ENCODE measurements at places on chromosomes 4 and X.

DNA sequence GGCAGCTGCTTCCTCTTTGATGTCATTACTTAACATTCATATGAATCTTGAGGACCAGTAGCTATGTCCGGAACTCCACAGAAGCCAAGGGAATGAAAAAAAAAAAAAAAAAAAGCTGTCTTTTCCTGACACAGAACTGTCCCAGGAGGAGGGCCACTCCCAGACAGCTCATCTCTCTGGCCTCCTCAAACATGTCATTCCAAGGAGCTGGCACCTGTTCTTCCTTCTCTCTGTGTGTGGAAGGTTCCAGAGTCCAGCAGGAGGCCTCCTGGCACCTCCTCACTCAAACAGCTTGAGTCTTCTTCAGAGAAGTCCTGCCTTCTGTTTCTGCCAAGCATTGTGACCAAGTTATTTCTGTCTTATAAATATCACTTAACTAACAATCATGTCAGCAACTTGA lies 458.5 kb downstream of the AFF2 start:
- DNase-seq = no peak

- no peak for DNase-seq
These were observed 5.9 kb downstream of the IRAK1 start for GRCh38 chrX:154013614-154014360.

GRCh38 chr4:148239494-148239985 lies 202.7 kb downstream of the NR3C2 start:
- no peak for DNase-seq

DNA sequence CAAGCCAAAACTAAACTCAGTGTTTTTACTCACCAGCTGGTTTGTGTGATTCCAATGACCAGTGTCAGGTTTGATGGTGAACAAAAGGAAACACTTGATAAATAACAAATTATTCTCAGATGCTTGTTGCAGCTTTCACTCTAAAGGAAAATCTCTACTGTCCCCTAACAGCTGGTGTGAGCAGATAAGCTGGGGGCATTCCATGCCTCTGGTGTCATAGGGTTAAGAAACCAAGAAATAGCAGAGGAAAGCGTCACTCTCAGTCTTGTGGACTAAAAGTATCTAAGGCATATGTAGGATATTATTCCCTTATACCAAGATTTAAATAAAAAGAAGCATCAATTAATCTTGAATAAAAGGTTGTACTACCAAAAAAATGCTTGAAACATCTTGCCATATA lies 24.3 kb downstream of the TRPC5 start:
- DNase-seq = peak; percentile 8

- DNase-seq = no peak
These were observed 283.7 kb downstream of the PACRGL start for GRCh38 chr4:20983763-20984575.

DNA sequence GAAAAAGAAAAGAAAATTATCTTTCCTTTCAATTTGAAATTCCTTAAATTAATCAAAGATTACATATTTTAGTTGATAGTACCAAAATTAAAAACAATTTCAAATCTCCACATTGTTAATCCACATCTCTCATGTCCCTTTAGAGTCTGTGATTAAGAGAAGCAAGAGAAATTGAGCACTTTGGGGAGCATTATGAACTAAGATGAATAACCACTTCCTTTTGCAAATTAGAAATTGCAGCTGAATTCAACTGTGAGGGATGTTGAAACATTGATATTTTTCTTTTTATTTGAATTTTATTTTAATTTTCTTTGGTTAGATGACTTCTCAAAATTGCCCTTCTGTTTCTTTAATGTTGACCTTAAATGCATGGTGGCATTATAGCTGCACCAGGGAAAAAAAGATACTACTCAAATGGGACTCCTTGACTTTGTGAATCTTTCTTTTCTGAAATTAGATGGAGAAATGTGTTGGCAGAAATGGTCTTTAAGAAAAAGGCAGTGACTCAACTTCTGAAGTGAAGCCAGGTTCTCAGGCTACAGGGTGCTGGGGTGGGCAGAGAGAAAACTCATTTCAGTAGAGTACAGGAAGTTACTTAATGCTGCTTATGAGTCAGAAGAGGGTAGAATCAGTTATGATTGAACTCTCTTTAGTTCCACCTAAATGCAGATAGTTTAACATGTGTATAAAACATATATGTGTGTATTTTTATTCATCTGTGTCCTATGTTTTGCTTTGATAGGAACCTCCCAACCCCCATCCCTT lies 92.0 kb upstream of the TNIP3 start:
- DNase-seq = peak; percentile 54

GRCh38 chrX:123739474-123739873 lies 6.6 kb upstream of the THOC2 start:
- no peak for DNase-seq

DNA sequence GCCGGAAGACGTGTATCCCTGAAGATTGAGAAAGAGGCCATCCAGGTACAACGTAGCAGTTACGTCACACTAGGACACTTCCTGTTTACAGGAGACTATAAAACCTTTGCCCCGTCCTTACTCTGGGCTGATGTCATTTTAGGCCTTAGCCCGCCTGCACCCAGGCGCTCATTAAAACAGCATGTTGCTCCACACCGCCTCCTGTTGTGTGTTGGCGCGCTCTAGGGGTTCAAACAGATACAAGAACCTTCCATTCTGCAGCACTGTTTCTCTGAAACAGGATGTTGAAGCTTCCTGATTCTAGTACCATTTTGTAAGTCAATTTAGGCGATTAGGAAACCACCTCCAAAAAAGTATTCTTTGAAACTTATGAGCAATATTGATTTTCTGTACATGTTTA lies 722.1 kb downstream of the PCDH7 start:
- no peak for DNase-seq

GRCh38 chr4:74504212-74504611 lies 59.3 kb downstream of the AREG start:
- DNase-seq = no peak

DNA sequence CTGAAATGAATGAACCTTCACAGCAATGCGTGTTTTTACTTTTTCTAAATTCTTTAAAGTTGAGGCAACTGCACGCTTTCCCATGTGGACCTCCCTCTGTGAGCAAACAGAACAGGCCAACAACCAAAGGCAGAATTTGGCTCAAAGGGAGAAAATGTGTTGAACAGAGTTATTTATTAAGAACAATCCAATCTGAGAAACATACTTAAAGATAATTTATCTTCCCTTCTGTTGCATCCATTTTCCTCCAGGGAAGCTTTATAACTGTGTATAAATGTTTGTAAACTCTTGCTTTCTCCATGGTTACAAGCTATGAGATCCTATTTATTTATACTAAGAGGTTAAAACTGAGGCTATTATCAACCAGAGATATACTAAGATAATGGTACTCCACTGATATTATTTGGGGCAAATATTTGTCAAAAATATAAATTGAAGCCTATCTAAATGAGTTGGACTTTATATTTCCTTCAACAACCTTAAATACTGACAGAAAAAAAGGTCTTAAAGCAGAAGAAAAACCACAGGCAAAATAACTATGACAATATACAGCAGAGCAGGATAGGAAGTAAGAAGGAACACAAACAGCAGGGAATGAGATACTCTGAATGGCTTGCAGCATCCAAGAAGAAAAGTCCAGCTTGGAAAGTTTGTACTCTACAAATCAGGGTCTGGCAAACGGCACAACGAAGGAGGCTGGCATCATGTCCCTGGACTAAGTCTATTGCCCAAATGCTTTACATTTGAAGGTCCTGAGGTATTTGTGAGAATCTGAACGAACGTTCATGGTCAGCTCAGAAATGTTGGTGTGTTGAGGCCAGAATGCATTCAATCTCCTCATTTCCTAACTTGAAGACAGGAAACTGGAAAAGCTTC lies 663.2 kb upstream of the INTU start:
- DNase-seq = no peak

DNA sequence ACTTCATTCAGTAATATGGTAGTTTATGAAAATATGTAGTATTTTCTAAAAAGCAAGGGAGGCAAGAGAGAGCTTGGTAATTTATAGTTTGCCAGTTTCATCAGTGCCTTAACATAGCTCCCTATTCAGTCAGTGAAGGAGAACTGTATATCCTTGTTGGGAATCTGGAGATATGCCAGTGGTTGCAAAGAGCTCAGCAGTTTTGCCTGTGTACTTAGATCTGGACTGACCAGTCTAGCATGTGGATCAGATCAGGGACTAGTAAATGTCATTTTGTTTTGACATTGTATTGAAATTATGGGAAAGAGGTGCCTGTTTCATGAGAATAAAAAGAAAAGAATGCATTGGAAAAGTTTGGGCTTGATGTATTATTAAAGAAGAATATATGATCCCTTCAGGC lies 88.6 kb downstream of the ZIC3 start:
- DNase-seq = no peak

DNA sequence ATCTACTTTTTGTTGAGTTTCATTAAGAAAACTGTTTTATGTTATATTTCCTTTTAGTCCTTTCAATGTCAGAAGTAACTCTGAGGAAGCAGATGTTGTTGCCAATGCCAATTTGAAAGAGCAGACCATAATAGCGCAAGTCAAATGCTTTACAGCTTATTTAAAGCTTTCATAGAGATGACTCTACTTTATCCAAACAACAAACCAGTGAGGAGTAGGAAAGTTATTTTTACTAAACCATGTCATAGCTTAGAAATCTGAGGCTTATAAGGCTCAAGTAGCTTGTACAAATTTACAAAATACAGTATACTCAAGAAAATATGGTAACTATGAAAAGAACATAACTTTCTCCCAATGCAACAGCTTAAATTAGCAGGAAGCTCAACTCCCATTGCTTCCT lies 40.1 kb upstream of the SPOCK3 start:
- DNase-seq = no peak

- no peak for DNase-seq
These were observed 7.8 kb upstream of the RNF128 start for GRCh38 chrX:106718709-106719108.

GRCh38 chrX:7286168-7286837 lies 138.3 kb upstream of the PUDP start:
- no peak for DNase-seq

GRCh38 chr4:124945422-124945821 lies 232.9 kb upstream of the ANKRD50 start:
- no peak for DNase-seq

DNA sequence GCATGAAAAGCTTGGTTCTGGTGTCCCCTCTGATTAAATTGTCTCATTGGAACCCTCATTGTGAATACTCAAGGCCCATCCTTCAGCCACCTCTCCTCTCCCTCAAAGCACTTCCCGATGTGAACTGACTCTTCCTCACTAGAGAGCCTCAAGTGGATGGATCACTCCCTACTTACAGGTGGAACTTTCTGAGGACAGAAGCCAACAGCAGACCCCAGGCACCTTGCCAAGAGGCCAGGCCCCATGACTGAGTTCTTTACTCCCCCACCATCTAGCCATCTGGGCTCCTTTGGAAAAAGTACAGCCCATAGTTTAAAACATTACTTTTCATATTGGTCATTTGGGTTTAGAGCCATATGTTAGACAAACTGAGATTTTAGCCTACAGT lies 224.1 kb downstream of the SHROOM3 start:
- no peak for DNase-seq

GRCh38 chr4:174449152-174449551 lies 73.1 kb downstream of the HPGD start:
- no peak for DNase-seq

- no peak for DNase-seq
These were observed 18.2 kb downstream of the TMEM255A start for GRCh38 chrX:120293015-120293414.

Measured in AG09319 (cell line).